Activated CD4-positive, alpha-beta T cell treated with anti-CD3 and anti-CD28 coated beads for 36 hours (primary cell): ENCODE measurements at places on chromosomes 1 and 21.

GRCh38 chr21:32735524-32735923 is 7.7 kb upstream of the SYNJ1 start:
- no peak overlapping the region for H3K4me3 ChIP-seq
- H3K27ac ChIP-seq, result peak overlapping the region; percentile 80
- peaks cover 60% of the 10 kb centered on the region for H3K36me3 ChIP-seq

DNA sequence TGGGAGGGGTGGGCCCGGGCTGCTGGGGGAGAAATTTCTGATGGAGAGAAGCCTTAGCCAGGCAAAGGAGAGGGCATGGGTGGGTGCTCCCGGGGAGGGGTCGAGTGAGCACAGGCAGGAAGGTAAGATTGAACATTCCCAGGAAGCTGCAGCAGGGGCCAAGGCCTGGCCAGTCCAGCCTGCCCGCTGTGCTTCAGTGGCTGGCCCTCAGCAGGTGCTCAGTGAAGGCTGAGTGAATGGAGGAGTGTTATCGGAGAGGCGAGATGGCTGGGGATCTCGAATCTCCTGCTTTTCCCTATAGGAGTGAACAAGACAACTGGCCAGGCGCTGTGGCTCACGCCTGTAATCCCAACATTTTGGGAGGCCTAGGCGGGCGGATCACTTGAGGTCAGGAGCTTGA is 20.9 kb downstream of the SPSB1 start:
- no peak overlapping the region for H3K4me3 ChIP-seq
- peak overlapping the region; percentile 13 for H3K27ac ChIP-seq
- no peaks in the 10 kb centered on the region for H3K27me3 ChIP-seq
- no peaks in the 10 kb centered on the region for H3K36me3 ChIP-seq

GRCh38 chr1:165484532-165484931 is 39.6 kb upstream of the RXRG start:
- H3K4me3 ChIP-seq, result no peak overlapping the region
- no peak overlapping the region for H3K27ac ChIP-seq
- H3K4me1 ChIP-seq, result peaks cover 17% of the 10 kb centered on the region
- no peak for DNase-seq
- H3K36me3 ChIP-seq, result no peaks in the 10 kb centered on the region
- peaks cover 19% of the 10 kb centered on the region for H3K27me3 ChIP-seq

DNA sequence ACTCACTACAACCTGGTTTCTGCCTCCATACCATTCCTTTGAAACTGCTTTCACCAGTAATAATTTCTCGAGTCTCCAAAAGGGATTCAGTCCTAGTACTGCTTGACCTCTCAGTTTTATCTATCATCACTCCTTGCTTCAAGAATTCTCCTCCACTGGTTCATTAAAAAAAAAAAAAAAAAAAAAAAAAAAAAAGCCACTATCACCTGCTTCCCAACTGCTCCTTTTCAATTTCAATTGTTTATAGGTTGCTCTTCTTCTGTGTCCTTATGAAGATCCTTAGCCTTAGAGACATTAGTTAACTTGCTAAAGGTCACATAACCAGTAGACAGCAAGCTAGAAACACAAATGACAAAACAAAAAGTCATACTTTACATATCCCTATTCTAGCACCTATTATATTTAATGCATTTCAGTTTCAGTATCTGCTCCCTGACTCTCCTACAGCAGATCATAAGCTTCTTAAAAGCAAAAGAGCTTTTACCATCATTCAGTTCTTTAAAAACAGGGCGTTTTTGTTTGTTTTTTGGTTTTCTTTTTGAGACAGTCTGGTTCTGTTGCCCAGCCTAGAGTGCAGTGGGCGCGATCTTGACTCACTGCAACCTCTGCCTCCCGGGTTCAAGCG is 7.1 kb downstream of the NRDC start:
- DNase-seq, result no peak
- peaks cover 68% of the 10 kb centered on the region for H3K4me1 ChIP-seq
- H3K4me3 ChIP-seq, result no peak overlapping the region
- no peaks in the 10 kb centered on the region for H3K27me3 ChIP-seq
- H3K27ac ChIP-seq, result no peak overlapping the region

DNA sequence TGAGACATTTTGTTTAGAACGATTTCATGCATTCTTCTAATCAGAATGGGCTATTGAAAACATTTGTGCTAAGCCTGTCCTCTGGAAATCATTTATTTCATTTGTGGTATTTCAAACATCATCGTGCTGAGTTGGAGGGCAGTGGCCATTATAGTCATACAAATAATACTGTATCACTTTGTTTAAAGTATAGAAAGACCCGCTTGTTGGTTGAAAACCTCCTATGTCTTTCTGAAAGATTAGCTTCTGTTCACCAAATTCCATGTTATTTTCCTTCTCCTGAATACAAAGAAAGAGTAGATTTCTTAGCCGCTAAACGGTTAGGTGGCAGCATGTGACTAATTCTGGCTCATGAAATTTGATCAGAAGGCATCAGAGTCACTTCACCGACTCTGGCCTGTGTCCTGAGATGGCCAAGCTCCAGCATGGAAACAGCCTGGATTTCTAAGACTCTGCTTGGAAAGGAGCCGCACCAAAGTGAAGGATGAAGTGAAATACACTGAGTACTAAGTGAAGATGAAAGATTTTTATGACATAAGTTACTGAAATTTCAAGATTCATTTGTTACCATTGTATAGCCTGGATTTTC is 355.1 kb downstream of the USP25 start:
- H3K27me3 ChIP-seq, result no peaks in the 10 kb centered on the region
- no peaks in the 10 kb centered on the region for H3K36me3 ChIP-seq
- no peaks in the 10 kb centered on the region for H3K4me1 ChIP-seq
- no peak overlapping the region for H3K4me3 ChIP-seq

DNA sequence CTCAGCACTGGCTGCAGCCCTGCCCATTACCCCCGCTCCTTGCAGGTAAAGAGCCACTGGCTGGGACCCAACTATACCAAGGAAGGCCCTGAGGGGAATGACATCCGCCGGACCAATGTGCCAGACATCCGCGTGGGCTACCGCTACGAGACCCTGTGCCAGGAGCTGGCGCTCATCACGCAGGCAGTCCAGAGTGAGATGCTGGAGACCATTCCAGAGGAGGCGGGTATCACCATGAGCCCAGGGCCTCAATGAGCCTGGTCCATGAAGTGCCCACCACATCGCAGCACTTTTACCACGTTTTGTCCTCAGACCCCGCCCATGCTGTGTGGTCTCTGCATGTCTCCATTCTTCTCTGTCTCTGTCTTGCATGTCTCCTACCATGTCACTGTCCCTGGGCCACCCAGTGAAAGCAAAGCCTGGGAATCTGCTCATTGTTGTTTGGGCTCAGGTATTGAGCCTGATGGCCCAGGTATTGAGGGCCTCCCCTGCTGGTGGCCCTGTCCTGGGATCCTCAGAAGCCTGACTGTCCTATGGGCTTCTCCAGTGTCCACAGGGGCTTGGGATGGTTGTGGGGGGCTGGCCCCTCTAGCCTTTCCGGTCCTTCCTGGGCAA is 11.4 kb downstream of the AMPD2 start:
- no peak overlapping the region for H3K27ac ChIP-seq
- no peak overlapping the region for H3K4me3 ChIP-seq
- DNase-seq, result no peak

DNA sequence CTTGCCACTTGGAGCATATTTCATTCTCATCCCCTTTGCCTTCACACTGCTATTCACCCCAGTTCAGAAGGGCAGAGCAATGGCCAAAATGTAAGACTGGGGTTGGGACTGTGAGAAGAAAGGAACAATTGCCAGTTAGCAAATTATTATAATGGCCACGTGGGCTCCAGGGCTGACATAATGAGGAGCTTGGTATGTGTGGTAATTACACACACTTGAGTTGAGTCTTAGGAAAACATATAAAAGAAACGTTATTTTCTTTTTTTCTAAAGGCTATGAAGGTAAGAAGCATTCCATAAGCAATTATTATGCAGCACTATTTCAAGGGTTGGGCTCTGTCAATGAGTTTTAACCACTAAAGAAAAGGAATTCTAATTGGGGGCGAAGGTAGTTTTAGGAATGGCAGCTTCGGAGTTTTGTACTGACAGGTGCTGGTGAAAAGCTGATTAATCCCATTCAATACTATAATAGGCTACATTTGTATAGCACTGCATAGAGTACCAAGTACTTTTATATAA is 32.5 kb upstream of the BCL10 start:
- DNase-seq, result no peak
- peaks cover 35% of the 10 kb centered on the region for H3K27me3 ChIP-seq
- no peaks in the 10 kb centered on the region for H3K36me3 ChIP-seq
- no peak overlapping the region for H3K27ac ChIP-seq
- H3K4me3 ChIP-seq, result no peak overlapping the region

DNA sequence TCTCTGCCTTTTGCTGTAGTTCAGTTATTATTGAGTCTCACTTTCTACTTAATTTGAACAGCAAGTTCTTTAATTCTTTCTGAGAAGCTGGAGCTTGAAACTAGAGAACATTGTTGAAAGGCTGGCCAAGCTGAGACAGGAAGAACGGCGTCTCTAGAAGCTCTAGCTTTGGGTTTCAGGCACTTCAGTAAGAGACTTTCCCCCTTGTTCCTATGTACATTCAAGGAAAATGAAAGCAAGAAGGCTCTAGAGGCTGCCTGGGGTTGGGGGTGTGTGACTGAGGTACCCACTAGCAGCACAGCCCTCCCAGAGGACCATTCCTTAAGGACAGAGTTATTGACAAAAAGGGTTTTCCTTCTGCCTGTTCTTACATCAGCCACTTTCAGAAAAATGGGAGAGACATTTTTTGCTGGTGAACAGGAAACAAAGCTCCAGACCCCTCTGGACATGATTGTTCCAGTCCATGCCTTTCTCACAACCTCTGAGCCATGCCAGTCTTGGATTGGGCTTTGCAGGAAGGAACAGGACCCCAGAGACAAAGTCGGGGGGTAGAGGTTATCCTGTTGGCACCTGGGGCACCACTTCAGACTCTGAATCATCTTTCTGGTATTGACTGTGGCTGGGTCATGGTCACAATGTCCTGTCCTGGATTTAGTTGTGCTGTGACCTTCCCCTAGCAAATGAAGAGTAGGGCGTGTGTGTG is 63.1 kb downstream of the LAMC2 start:
- H3K4me1 ChIP-seq, result no peaks in the 10 kb centered on the region
- no peak overlapping the region for H3K27ac ChIP-seq
- no peaks in the 10 kb centered on the region for H3K36me3 ChIP-seq
- DNase-seq, result no peak
- no peak overlapping the region for H3K4me3 ChIP-seq
- H3K27me3 ChIP-seq, result peaks cover 21% of the 10 kb centered on the region

- H3K27ac ChIP-seq, result no peak overlapping the region
- no peaks in the 10 kb centered on the region for H3K27me3 ChIP-seq
- H3K4me1 ChIP-seq, result no peaks in the 10 kb centered on the region
- DNase-seq, result peak; percentile 46
- no peak overlapping the region for H3K4me3 ChIP-seq
- no peaks in the 10 kb centered on the region for H3K36me3 ChIP-seq
These were observed 21.4 kb downstream of the SEC16B start for GRCh38 chr1:177948336-177948972.

GRCh38 chr1:181592255-181592859 is 109.0 kb downstream of the CACNA1E start:
- peaks cover 12% of the 10 kb centered on the region for H3K27me3 ChIP-seq
- H3K36me3 ChIP-seq, result no peaks in the 10 kb centered on the region
- H3K4me3 ChIP-seq, result no peak overlapping the region
- H3K4me1 ChIP-seq, result no peaks in the 10 kb centered on the region
- no peak for DNase-seq
- H3K27ac ChIP-seq, result no peak overlapping the region

DNA sequence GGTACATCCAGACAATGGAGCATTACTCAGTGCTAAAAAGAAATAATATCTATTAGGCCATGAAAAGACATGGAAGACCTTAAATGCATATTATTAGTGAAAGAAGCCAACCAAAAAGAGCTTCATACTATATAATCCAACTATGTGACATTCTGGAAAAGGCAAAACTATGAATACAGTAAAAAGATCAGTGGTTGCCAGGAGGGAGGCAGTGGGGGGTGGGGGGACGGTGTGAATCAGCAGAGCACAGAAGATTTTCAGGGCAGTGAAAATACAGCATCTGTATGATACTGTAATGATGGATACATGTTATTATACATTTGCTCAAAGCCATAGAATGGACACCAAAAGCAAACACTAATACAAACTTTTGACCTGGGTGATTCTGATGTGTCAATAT is 339.4 kb upstream of the SNX7 start:
- no peaks in the 10 kb centered on the region for H3K36me3 ChIP-seq
- H3K4me1 ChIP-seq, result peaks cover 12% of the 10 kb centered on the region
- H3K27ac ChIP-seq, result no peak overlapping the region
- H3K4me3 ChIP-seq, result no peak overlapping the region

DNA sequence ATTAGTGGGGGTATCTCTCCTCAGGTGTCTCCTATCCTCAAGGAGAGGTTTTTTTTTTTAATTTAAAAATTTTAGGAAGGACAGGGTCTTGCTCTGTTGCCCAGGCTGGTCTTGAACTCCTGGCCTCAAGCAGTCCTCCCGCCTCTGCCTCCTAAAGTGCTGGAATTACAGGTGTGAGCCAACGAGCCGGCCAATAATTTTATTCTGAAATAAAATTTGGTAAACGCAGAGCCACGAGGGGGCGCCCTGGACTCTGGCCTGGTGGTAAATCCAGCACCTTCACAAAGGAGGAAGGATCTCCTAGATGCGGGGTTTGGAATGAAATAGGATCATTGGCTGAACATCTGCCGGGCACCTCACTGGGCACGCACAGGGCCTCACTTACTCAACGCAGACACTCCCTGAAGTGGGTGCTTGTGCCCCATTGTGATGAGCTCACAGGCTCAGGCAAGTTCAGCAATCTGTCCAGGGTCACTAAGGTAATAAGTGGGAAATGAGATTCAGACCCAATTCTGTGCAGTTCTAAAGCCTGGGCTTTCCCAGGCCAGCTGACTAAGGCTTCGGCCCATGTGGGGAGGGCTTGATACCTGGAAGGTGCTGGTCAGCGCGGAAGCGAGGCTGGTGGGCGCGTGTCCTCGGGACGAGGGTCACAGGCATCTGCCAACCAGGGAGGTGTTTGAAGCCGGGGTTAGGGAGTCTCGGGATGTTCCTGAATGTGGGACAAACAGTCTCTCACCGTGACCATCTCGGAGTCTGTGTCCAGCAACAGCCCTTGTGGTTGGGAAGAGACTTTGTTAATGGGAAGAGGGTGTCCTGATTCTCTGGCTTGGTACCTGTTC is 32.7 kb upstream of the ETV3 start:
- H3K36me3 ChIP-seq, result no peaks in the 10 kb centered on the region
- H3K4me3 ChIP-seq, result no peak overlapping the region
- H3K27me3 ChIP-seq, result peaks cover 13% of the 10 kb centered on the region
- DNase-seq, result peak; percentile 74
- no peak overlapping the region for H3K27ac ChIP-seq

- DNase-seq, result no peak
- H3K36me3 ChIP-seq, result no peaks in the 10 kb centered on the region
- H3K4me1 ChIP-seq, result no peaks in the 10 kb centered on the region
These were observed 648.8 kb downstream of the ADGRL2 start for GRCh38 chr1:82449506-82450057.

DNA sequence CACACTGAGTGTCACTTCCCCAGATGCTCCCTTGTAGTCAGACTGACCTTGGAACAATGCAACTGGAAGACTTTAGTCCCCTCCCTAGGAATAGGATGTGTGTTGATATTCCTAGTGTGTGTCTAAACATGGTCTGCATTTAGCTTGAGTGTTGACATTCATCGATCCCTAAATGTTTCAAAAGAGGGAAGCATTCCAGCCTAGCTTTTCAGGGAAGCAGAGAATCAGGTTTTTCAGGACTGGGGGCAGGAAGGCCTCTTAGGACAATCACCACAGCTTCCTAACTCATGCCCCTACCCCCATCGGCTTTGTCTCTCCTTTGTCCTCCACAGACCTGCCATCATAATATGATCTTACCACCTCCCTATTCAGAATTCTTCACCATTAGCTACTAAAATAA is 43.4 kb downstream of the NMNAT2 start:
- H3K4me1 ChIP-seq, result no peaks in the 10 kb centered on the region
- no peak overlapping the region for H3K4me3 ChIP-seq
- DNase-seq, result no peak
- H3K27ac ChIP-seq, result no peak overlapping the region
